ENCODE measurements at places on chromosomes 4 and X.

DNA sequence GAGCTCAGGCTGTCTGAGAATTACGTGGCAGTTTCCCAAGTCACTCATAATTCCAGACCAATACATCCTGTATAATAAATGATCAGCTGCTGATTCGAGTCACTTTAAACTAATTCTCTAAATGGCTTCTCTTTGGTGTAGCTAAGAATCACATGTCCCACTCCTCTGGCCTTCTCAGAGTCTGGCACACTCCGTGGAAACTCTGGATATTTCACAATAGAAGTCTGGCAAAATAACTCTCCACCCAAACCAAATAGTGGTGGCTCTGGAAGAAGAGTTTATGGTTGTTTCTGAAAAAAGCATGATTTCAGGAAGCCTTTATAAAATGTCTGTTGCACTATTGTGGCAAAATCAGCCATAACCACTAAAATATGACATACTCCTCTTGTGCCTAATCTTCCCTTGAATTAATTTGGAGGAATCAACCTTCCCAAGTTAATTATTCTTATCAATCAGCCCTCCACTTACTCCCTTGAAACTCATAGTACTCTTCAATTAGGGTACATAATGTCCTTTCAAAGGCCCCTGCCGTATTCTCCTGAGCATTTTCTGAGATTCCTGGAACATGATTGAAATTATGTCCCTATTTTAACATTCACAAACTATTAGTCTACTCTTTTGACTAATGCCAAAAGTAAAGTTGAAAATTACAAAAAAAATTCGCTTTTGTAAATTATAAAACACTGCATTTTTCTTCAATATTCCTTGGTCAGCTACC is 991.6 kb downstream of the FAT4 start:
- no peak for DNase-seq

- no peak for DNase-seq
These were observed 15.0 kb upstream of the TTC29 start for GRCh38 chr4:146960634-146961033.

DNA sequence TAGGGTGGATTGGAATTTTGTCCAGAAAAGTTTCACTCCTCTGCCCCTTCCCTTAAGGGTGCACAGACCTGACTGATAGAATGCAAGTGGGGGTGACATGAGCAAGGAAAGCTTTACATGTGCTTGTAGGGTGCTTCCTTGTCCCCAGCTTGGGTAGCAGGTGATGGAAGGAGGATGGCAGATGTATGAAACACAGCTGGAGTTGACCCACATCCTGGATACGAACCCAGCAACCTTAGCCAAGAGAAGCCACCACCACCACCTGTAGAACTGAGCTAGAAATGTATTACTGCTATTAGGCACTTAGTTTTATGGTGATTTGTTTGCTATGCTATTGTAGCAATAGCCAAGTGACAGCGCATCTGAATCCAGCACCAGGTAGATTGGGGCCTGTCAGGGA is 227.4 kb downstream of the HS3ST1 start:
- no peak for DNase-seq

DNA sequence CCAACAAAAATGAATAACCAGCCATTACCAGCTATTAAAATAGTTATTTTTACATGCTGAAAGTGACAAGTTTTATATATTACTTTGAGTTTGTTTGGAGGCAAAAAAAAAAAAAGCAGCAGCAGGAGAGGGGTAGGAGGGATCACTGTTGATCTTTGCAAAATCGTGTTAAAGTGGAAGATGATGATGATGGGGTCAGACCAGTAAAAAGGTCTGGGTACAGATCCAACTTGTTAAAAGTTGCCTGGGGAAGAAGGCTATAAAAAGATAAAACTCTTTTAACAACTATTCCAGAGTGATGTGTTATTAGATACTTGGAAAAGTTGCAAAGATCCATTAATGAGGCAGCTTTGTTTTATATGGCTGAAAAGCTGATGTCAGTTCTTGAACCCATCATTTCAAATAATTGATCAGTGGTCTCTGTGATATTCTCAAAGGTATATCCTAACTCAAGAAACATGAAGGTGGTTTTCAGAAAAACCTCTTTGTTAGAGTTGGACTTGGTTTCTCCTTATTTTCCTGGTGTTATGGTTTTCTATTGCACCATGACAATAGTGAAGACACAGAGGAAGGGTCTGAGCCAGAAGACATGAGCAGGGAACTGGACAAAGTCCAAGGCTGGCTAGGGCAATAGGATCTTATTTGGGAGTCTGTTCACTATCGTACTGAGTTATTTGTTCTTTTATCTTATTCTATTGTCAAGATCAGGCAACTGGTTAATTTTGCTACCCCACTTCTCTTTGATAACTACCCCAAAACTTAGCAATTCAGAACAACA is 44.8 kb downstream of the EDNRA start:
- no peak for DNase-seq

DNA sequence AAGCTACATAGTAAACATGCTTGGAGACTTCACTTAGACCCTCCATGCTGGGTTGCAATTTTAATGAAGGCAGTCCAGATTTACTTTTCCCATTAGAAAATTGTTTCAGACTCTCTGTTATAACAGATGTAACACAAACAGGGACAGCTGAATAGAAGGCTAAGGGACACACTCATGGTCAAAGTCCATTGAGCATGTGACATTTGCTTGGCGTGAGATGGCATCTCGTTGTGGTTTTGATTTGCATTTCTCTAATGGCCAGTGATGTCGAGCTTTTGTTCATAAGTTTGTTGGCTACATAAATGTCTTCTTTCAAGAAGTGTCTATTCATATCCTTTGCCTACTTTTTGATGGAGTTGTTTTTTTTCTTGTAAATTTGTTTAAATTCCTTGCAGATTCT is 358.2 kb upstream of the CLNK start:
- no peak for DNase-seq

- DNase-seq, result no peak
These were observed 49.2 kb downstream of the DDX53 start for GRCh38 chrX:23048806-23049573.

GRCh38 chr4:137762591-137762990 is 230.3 kb upstream of the PCDH18 start:
- no peak for DNase-seq

GRCh38 chrX:129594781-129595180 is 54.7 kb downstream of the OCRL start:
- no peak for DNase-seq

DNA sequence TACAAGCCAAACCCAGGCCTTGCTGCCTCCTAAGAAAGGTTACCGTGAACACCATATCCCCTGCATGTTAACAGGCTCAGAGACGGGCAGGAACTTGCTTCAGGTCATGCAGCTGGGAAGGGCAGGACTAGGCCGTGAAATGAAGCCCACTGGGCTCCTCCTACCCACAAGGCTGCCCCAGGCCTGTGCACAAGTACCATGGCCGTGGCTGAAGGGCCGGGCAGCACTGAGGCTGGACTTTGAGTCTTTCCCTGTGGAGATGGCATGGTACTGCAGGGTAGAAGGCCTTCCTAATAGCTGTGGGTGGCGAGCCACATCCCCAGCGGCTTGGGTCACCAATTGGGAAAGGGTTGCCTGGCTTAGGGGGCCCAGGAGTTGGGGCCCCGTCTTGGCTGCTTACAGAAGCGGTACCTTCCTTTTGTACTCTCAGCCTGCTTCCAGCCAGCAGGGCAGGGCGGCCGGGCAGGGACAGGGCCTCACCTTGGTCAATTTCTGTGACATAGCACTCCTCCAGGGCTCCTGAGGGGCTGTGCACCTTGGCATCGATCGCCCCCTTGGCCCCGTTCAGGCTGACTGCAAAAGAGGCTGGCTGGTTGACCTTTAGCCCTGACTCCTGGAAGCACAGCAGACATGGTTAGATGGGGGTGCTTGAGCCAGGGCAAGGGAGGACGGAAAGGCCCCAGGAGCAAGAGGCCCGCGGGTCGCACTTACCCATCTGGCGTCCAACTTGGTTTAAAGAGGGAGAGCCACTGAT is 23.8 kb downstream of the FLNA start:
- DNase-seq, result no peak

DNA sequence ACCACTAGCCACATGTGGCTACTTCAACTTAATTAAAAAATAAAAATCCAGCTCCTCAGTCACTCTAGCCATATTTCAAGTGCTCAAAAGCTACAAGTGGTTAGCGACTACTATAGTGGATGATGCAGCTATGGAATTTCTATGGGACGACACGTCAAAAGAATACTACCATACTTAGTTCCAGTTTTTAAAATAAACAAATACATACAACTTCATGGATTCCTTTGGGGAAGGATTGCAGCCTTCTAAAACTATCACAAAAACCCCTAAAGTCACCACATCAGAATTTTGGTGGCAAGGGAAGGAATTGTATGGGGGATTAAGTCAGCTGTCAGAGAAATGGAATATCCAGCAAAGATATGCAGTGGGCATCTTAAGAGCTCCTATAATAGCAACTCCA is 6.5 kb downstream of the ZNF280C start:
- no peak for DNase-seq

DNA sequence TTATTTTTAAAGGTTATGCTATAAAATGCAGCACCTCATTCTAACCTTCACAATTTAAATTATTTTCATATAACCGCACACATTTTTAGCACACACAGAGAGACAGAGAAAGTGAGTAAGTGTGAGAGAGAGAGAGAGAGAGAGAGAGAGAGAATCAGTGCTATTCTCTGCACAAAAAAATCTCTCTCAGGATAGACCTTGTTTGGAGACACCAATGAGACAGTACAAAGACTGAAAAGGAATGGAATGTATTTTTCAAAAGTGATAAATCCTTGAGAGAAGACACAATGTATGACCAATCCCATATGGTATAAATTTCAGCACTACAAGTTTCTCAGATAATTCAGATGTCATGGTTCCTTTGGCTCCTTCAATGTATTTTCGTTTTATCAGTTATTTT is 132.1 kb upstream of the PCDH18 start:
- DNase-seq, result no peak

- no peak for DNase-seq
These were observed 96.0 kb downstream of the RASGEF1B start for GRCh38 chr4:81375745-81376144.

- no peak for DNase-seq
These were observed 26.7 kb upstream of the C1QTNF7 start for GRCh38 chr4:15400981-15401671.

- no peak for DNase-seq
These were observed 803.9 kb downstream of the C4orf33 start for GRCh38 chr4:129899849-129900248.

DNA sequence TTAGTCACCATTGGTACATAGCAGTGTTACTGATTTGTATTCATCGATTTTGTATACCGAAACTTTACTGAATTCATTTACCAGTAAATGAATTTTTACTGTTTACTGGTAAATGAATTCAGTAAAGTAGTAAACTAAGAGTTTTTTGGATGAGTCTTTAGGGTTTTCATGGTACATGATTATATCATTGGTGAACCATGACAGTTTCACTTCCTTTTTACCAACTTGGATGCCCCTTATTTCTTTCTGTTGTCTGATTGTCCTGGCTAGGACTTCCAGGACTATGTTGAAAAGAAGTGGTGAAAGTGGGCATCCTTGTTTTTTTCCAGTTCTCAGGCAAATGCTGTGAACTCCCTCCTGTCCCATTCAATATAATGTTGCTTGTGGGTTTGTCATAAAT is 494.9 kb downstream of the GALNTL6 start:
- DNase-seq, result no peak

- DNase-seq, result no peak
These were observed 31.9 kb downstream of the BMP15 start for GRCh38 chrX:50942471-50942870.

GRCh38 chr4:17066236-17066635 is 167.8 kb upstream of the LDB2 start:
- peak; percentile 7 for DNase-seq

GRCh38 chr4:187084701-187085100 is 361.0 kb upstream of the FAT1 start:
- DNase-seq, result no peak

GRCh38 chr4:145338568-145338967 is 143.1 kb upstream of the SMAD1 start:
- DNase-seq, result no peak

GRCh38 chr4:183960046-183960420 is 54.9 kb downstream of the STOX2 start:
- peak; percentile 11 for DNase-seq

DNA sequence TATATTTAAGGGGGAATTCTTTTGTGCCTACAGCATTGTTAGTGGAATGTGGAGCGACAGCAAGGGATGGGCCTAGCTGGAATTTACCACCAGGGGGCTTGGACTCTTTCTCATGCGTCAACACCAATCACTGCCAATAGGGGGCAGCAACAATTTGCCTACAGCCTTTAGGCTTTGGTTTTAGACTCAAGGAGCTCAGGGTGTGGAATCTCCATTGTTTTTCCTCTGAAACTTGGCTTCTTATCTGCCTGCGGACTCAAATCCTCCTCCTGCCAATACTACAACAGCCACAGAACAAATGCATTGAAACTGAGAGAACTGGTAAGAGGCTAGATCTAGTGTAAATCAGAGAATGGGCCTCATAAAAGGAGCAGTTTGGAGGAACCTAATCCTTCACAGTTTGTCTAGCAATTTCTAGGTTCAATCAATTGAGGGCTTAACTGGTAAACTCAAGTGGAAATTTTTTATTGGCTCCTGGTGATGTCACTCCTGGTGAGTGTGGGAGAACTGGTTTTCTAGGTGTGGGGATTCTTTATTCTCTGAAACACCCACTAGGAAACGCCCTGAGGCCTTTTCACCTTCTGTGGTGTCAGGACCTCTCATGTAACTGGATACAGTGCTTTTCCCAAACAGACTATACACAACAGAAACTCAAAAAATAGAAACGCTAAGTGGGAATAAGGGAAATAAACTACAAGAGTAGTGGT is 27.9 kb upstream of the TMSB4X start:
- peak; percentile 67 for DNase-seq

GRCh38 chrX:108439961-108440696 is 491 bp downstream of the COL4A5 start:
- DNase-seq, result no peak

- DNase-seq, result no peak
These were observed 76.1 kb downstream of the SORBS2 start for GRCh38 chr4:185735866-185736400.

DNA sequence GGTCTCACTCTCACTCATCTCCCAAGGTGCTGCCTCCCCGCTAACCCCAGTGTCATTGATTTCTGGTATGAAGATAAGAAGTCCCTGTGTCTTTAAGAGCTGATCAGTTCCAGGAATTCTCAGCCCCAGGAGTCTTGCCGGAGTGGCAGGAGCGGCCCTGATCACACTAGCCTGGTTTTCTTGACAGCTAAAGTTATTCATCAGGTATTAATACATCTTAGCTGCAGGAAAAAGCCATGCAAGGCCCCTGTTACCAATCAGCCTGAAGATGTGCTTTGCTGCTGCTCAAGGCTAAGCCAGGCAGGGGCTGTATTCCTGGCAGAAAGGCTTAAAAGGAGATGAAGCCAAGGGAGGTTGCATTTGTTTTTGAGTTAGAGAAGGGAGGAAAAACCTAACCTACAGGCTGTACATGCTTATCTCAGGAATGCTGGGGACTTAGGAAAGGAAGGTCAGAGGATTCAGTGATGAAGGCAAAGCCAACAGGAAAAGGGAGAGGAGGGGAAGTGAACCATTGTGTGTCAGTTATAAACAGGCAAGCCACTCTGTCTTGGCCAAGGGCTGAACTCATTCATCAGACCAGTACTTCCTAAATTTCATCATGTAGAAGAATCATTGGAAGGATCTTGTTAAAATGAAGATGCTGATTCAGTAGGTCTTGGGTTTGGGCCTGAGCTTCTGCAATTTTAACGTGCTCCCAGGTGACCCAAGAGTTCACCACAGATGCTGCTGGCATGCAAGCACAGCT is 8.6 kb downstream of the SRPX start:
- DNase-seq, result no peak

GRCh38 chrX:16589826-16590225 is 60.1 kb upstream of the S100G start:
- DNase-seq, result no peak

Measured in RKO (cell line).